ENCODE measurements at places on chromosomes 7 and 10.

- DNase-seq = no peak
Measured at GRCh38 chr7:66105263-66105748, 9.3 kb upstream of the CRCP start.

- no peak for DNase-seq
Measured at GRCh38 chr7:42319631-42320030, 82.6 kb upstream of the GLI3 start.

DNA sequence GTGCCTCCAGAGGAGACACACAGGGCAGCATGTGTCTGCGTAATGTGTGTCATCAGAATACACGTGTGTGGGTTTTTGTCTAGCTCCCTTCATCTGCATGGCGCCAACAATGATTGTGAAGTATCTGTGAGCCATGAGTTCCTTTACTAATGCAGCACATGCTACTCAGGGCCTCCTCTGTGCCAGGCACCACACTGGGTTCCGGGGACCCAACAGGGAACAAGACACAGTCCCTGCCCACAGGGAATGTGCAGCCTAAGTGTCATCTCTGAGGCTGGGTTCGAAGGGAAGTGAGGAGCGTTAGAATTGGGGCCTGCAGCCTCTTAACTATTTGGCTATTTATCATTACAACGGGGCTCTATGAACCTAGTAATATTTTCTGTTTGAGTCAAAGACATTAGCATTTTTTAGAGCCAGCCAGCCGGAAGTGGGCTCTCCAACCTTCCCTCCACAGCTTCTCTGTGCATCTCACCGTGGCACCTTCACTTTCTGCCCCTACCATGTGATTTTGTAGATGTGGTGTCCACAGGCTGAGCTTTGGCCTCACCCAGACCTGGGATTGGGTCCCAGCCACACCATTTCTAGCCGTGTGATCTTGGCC is 43.9 kb upstream of the SRGN start:
- DNase-seq = no peak

GRCh38 chr10:43167498-43167889 is 29.2 kb downstream of the CSGALNACT2 start:
- DNase-seq = no peak

- DNase-seq = no peak
Measured at GRCh38 chr7:104825099-104825498, 188.9 kb upstream of the KMT2E start.

DNA sequence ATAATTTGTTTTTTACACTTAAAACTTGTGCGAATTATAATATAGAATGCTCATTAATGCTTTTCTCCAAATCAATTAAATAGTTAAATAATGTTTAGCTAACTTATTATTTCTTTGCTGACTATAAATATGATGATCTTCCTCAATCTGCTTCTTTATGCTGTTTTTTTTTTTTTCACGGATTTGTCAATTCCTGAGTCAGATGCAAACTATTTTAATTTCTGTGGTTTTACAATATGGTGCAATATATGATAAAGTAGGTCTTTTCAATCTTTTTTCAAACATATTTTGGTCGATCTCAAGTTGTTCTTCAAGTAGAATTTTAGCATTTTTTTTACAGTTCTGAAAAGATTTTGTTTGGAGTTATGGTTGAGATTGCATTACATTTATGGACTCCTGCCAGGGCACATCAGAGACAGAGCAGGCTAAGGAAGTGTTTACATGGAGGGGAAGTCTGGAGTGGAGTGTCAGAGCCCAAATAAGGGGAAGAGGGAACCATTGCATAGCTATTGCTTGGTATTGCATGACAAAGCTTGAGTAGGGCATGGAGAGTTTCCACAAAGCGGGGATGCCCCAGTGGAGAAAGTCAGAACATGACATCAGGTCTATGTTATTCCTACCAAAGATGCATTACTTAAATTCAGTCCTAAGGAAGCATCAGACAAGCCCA is 204.4 kb downstream of the OTUD1 start:
- no peak for DNase-seq

- DNase-seq = no peak
Measured at GRCh38 chr7:92325173-92325572, 79.4 kb downstream of the ANKIB1 start.

Measured in DMS153 (cell line).